ENCODE measurements at places on chromosomes 11 and 22. TPM values are rescaled to one million over a fixed set of nuclear protein-coding genes. Genes with fewer than 3 reads are reported as not detected.

ARHGAP8 gene
- total RNA-seq, result 15.2 TPM

TMPRSS6 gene
- total RNA-seq, result 0.33 TPM

DNA sequence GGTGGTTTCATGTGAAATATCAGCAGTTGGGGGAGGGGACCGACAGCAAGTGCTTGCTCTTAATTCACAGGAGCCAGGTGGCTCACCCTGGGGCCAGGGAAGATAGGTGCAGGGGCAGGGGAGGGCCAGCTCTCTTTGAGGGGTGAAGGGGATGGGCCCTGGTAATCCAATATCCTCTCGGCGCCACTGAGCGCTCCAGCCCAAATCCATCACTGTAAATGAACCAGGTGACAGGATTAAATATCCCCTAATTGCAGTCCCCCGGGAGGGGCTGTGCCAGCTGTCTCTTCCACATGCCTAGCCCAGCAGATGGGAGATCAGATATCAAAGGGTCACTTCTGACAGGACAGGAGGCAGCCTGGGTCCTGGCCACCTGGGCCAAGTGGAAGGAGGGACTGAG lies 531.8 kb upstream of the CADM1 start:
- H3K4me1 ChIP-seq, result no peaks in the 10 kb centered on the region
- no peak for DNase-seq
- H3K36me3 ChIP-seq, result no peaks in the 10 kb centered on the region
- H3K4me3 ChIP-seq, result no peak overlapping the region

GRCh38 chr22:39130892-39131855 lies 21.3 kb downstream of the CBX7 start:
- no peak for DNase-seq
- H3K4me3 ChIP-seq, result no peak overlapping the region
- H3K4me1 ChIP-seq, result no peaks in the 10 kb centered on the region
- no peak overlapping the region for H3K27ac ChIP-seq

DNA sequence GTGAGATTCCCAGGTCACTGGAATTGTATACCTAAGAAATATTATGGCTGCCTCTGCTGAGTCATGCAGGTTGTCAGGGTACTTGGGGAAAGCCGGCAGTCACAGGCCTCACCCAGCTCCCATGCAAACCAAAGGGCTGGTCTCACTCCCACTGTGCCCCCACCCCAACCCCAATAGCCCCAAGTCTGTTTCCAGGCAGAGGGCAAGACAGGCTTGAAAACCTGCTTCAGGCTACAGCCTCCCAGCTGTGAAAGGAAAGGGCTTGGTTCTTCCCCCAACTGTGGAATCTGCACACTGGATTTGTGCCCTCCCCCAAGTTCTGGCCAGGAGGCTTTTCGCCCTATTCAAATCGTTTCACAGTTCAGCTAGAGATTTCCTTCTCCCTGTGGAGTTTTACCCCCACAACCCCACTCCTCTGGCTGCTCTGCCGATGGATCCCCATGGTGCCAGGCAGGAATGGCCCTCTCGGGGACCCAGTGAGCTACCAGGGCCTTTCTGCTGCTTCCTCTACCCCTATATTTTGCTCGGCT lies 37.0 kb upstream of the ABTB2 start:
- no peaks in the 10 kb centered on the region for H3K27me3 ChIP-seq
- no peak overlapping the region for H3K27ac ChIP-seq
- no peak for DNase-seq
- H3K4me3 ChIP-seq, result no peak overlapping the region
- no peaks in the 10 kb centered on the region for H3K36me3 ChIP-seq

- no peak overlapping the region for H3K4me3 ChIP-seq
- H3K27ac ChIP-seq, result no peak overlapping the region
- no peaks in the 10 kb centered on the region for H3K27me3 ChIP-seq
- no peaks in the 10 kb centered on the region for H3K36me3 ChIP-seq
Measured at GRCh38 chr22:19689408-19689807, 24.9 kb upstream of the SEPTIN5 start.

DNA sequence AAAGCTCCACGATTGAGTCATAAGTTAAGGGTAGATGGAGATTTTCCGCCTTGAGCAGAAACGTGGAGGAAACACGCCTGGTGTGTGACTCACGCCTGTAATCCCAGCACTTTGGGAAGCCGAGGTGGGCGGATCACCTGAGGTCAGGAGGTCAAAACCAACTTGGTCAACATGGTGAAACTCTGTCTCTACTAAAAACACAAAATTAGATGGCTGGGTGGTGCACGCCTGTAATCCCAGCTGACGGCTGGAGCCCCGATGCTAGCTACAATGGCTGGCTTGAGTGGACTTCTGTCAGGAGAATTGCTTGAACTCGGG lies 17.3 kb upstream of the DGCR8 start:
- no peak overlapping the region for H3K4me3 ChIP-seq
- no peaks in the 10 kb centered on the region for H3K4me1 ChIP-seq

STARD10 gene
- total RNA-seq, result 209 TPM

CLMP gene
- total RNA-seq, result 22.1 TPM

KCNJ11 gene
- total RNA-seq, result 39.4 TPM

All from body of pancreas (tissue), 4 donors.